ENCODE measurements at places on chromosomes 1 and 21.
A peak's percentile ranks its signal among the peaks of the same experiment; 100 is the strongest.

GRCh38 chr1:29017975-29018712 lies 103.8 kb downstream of the EPB41 start:
- no peak for DNase-seq

DNA sequence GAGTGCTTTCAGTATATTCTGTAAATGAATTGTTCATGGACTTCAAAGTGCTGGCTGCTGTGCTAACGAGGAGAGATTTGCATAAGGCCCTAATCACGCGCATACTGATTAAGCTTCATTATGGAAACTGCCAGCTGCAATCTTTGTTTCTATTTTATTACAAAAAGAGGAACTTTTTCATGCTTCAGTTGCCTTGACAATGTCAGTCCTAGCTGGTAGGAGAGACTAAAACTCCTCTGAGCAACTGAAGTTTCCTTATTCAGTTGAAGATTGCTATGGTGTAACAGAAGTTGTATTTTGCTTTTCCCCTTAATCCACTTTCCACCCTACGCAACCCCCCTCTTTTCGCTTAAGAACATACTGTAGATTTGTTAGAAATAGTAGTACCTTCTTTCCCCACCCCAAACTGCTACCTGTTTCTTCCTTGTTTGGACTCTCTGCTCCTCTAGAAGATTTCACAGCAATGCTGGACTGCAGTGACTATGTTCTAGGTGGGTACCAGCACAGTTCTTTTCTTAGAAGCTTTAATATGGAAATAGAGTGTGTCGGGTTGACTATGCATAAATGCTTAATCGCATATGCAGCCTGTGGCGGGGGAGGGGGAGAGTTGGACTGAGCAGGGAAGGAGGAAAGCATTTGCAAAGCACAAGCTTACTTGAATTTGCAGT lies 108.3 kb downstream of the POU2F1 start:
- DNase-seq: no peak

GRCh38 chr1:247111700-247112478 lies 7.7 kb upstream of the ZNF669 start:
- DNase-seq: no peak

DNA sequence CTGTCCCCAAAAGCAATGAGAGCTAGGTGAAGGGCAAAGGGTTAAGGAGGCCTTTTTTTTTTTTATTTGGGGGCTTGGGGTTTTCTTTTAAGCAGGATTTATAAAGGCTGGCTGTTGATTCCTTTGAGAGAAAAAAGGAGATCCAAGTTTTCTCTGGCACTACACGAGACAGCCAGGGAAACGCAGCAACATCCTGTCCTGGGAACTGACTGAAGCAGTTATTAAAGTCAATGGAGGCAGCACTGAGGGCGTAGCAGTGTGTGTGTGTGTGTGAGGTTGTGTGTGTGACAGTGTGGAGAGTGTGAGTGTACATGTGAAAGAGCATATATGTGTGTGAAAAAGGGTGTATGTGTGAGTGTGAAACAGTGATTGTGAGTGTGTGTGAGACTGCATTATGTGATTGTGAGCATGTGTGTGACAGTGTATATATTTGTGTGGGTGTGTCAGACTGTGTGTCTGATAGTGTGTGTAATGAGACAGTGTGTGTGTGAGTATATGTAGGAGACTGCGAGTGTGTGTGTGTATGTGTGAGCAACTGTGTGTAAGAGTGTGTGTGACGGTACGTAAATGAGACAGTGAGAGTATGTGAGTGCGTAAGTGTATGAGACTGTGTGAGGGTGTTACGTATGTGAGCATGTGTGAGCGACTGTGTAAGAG lies 65.9 kb upstream of the TIAM1 start:
- DNase-seq: no peak

GRCh38 chr1:77421504-77422233 lies 139.8 kb downstream of the AK5 start:
- DNase-seq: no peak

DNA sequence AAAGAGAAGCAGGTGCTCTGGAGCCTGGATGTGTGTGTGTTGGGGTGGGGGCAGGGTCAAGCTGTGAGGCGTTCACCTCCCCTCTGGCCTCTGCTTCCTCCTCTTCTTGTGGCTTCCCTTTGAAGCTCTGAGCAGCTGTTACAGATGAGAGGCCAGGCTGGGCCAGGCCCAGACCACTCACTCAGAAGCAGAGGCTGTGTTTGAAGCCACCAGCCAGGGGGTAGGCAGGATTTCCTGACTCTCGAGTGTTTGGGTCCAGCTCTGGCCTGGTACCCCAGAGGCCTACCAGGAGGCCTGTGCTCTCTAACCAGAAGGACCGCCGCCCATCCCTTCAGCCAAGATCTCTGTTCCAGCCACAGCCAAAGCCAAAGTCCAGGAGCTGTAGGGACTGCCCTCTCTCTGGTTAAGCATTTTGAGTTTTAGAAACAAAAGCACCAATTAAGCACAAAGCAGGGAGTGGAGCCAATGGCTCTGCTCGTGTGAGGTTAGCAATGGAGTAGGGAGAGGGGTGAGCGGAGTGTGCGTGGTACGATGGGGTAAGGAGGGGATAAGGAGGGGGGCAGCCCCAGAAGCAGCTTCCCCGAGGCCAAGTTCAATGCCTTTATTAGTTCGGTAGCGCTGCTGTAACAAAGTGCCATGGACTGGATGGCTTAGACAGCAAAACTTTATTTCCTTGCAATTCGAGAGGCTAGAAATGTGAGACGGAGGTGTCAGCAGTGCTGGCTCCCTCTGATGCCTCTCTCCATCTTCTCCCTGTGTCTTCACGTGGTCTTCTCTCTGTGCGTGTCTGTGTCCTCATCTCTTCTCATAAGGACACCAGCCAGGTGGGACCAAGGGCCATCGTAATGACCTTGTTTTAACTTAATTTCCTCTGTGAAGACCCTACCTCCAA lies 20.5 kb downstream of the RCSD1 start:
- no peak for DNase-seq

DNA sequence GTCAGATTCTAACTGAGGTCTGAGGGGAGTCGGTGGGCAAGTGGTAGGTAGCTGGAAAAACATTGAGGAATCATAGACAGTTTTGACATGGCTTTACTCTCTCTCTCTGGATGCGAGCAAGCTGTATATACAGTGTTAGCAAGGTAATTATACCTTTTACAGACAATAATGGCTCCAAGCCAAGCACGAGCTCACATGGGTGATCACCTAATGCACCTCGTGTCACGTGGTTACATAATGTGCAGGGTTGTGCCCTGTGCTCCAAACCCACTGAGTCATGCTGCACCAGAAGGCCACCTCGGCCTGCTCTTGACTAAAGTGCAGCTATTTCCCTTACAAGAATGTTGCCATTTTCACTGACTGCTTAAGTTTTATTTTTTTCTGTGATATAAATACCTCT lies 7.6 kb upstream of the CLCA2 start:
- DNase-seq: peak; percentile 75
